Activated naive CD4-positive, alpha-beta T cell treated with anti-CD3 and anti-CD28 coated beads, Interleukin-2, amount 50 U/mL, for 72 hours (primary cell): ENCODE measurements at places on chromosomes 16 and 17. TPM values are rescaled to one million over a fixed set of nuclear protein-coding genes. Genes with fewer than 3 reads are reported as not detected.

GRCh38 chr16:12228079-12228601, 251.6 kb downstream of the SNX29 start:
- DNase-seq: no peak

The CDRT4 gene
- 5.3 TPM for total RNA-seq

The PABPN1L gene
- total RNA-seq: not detected

GRCh38 chr16:1773703-1774447, 941 bp upstream of the MRPS34 start:
- DNase-seq: no peak

DNA sequence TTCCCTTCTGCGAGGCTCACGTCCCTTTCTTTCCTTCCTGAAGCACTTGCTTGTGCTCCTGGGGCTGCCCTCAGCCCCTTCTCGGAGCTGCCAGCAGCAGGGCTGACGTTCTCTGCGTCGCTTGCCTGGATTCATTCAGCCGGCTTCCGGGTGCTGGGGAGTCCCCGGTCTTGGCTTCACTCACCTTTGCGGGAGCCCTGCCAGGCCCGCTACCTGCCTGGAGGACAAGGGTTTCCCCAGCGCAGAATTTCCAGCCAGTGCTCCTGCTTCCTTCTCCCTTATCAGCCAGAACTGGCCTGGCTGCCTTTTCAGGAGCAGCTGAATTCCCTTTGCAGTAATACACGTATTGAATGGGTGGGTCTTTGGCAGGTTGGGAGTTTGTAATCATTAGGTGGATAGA, 22.1 kb upstream of the IL17C start:
- DNase-seq: no peak

The TMC6 gene
- total RNA-seq: 233 TPM

DNA sequence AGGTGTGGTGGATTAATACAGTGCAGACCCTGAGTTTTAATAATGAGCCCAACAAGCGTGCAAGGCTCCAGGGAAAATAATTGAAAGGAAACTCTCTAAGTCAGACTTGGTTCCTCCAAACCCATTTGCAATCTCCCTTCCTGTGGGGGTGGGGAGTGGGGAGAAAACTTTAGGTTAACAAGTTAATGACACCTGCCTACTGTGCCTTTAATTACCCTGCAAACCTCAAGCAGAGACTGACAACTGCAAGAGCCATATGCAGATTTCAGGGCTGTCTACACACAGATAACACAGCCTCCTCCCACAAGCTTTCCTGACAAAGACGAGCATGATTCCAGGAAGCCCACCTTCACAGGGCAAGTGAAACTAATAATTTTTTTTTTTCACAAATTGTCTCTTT, 359.3 kb downstream of the HS3ST4 start:
- no peak for DNase-seq

The FOXL1 gene
- total RNA-seq: not detected
